ENCODE measurements at places on chromosomes 1 and 21.

DNA sequence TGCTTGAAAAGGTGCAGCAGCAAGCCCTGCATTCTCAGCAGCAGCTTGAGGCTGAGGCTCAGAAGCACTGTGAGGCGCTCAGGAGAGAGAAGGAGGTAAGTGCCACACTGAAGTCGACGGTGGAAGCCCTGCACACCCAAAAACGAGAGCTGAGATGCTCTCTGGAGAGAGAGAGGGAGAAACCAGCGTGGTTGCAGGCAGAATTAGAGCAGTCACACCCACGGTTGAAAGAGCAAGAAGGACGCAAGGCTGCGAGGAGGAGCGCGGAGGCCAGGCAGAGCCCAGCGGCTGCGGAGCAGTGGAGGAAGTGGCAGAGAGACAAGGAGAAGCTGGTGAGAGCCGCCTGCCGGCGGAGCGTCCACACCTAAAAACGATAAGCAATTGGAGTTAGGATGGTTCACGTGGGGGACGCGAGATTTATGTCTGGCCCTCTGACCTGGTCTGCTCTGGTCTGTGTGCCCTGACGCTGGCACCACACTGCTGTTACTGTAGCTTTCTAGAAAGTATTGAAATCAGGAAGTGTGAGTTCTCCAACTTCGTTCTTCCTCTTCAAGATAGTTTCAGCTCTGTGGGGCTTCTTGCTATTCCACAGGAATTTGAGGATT, 26.7 kb upstream of the DIP2A start:
- DNase-seq: no peak

DNA sequence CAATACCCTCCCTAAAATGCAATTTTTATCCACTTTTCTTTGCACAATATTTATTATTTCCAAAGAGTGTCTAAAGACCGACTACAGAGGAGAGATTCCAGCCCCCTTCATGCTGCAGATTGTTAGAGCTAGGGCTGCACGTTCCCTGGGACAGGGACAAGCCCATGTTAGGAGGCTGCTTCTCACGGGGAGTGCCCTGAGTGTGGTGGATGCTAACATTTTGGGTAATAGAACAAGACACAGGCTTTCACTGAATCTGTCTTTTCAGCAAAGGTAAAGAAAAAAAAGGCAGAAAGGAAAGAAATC, 125.4 kb downstream of the RIPK4 start:
- DNase-seq: no peak

GRCh38 chr1:63442141-63442475, 74.7 kb downstream of the ALG6 start:
- DNase-seq: no peak

DNA sequence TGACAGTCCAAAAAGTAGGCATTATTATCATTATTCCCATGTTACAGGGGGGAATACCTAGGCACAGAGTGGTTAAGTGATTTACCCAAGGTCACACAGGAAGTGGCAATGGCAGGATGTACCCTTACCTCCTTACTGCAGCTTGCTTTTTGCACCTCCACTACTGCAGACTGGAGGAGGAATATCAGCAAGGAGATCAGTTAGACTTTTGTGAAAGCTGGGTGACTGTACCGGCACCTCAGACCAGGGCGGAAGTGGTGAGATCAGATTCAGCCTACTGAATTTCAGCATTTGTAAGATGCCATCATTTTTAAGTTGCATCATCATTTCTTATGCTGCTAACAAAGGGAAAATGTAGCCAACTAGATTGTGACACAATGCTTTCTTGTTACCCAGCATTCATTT, 4.5 kb downstream of the ADARB1 start:
- DNase-seq: peak; percentile 65

DNA sequence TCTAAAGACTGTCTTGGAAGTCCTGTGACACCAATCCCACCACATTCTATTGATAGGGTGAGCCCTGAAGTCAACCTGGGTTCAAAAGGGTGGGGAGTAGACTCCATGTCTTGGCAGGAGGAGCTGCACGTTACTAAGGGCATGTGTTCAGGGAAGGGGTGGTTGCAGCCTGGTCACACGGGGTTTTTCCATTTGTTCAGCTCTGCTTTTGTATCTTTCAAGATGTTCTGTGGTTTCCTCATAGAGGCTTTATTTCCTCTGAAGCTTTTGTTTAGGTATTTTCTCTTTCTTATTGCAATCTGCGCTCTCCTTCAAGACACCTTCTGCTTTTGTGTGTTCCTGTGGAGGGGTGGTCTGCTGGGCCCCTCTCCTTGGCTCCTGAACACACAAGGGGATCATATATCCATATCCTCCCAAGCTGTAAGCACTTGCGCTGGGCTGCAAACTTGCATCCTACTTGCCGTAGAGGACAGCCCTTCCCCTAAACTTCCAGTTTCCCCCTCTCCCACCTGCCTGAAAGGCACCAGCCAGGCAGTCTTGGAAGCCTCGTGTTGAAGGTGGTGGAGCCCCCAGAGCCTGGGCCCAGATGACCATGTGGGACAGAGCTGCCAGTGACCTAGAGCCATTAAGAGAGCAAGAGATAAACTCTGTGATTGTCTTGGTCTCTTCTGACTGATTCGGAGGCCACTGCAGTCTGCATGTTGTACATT, 62.5 kb upstream of the TRAPPC10 start:
- DNase-seq: no peak

- no peak for DNase-seq
Measured at GRCh38 chr21:38476385-38476784, 21.9 kb downstream of the ERG start.

DNA sequence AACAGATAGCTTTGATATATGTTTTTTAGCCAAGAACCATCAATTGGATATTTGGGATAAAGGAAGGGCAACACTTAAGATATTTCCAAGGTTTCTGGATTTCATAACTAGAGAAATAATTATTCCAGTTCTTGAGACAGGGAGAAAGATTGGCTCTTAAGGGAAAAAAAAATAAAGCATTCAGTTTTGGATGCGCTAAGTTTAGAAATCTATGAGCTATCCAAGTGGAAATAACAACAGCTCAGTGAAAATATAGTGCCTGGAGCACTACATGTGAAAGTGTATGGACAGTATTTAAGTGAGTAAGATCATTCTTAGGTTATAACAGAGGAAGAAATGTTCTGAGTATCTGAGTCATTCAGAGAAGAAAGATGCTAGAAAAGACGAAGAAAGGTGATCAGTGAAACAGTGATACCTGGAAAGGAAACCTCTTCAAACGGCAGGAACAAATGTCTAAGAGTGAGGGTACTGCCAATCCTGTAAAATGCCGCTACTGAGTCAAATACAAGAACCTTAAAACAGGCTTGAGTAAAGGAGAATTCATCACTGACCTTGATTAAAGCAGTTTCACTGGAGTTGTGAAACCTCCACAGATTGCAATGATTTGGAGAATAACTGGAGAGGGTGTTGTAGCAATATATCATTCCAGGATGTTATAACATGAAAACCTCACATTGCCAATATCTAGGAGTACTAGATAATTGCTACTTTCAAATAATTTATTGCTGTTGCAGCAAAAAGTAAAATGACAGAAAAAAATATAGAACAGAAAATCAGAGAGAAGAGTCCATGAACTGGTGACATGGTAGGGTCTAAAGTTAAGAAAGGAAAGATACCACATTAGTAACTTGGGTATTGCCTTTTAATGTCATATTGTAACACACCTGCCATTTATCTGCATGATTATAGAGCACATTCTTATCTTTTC, 482.1 kb upstream of the RGS18 start:
- no peak for DNase-seq

GRCh38 chr1:158818560-158818959, 12.6 kb upstream of the MNDA start:
- DNase-seq: no peak

- peak; percentile 63 for DNase-seq
Measured at GRCh38 chr1:19462781-19463503, 22.4 kb downstream of the CAPZB start.

DNA sequence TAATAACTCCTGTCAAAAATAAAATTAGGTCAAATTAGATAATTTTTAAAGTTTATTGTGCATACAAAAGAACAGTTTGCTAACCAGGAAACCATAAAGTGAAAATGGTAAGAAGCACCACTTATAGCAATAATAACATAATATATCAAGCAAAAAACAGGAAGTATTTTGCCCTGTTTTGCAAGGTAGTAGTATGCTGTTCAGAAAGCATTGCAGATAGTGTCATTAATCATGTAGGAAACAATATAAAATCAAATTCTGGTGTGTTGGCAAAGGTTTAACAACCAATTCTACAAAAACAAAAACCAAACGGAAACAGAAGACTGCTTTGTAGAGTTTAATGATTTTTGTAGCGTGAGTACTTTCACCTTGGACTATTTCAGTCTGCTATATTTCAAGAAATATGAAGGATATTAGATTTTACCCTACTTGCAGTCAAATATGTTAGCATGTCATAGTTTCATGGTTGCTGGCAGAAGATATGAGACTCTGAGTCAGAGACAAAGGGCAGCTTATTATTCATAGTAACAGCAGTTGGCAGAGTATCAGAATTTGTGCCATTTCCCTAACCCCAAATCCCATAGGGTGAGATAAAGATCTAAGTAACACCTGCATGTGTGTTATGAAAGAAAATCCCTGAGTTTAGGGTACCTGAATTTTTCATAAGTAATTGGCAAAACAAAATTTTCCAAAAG, 729.0 kb upstream of the BRINP3 start:
- DNase-seq: no peak

DNA sequence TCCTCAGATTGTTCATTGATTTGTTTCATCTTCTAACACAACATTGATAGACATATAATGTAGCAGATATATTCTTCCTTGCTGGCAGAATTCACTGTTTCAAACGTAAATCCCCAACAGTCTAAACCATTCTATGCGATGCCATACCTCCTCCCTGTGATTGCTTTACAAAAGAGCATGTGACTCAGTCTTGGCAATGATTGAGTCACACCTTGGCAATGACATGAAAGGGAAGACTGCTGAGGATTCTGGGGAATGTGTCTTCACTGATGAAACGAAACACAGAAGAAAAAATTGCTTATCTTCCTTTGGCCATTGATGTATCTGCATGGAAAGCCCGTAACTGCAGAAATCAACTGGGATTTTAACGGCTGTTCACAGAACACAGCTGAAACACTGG, 409.6 kb upstream of the ZRANB2 start:
- no peak for DNase-seq

DNA sequence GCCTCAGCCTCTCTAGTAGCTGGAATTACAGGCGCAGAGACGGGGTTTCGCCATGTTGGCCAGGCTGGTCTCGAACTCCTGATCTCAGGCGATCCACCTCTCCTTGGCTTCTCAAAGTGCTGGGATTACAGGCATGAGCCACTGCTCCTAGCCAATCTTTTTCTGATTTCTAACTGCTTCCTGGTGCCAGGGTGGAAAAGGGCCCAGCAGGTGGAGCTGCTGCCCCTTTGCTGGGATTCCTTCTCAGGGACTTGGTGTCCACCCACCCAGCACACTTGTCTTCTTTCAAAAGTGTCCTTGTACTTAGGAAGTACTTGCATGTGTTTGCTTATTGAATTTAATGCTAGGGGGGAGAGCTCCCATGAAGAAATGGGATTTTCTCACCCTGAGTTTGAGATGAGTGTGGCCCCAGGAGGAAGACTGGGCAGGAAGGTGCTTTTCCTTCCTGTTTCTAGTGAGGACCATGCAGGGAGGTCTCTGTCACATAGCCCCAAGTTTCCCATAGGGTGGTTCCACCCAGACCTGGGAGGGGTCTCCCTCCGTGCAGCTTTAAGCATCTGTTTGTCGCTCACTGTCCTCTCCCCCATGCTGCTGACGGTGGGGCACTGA, 14.2 kb downstream of the UTP11 start:
- DNase-seq: no peak

- DNase-seq: no peak
Measured at GRCh38 chr1:21298981-21299391, 8.7 kb upstream of the ECE1 start.

DNA sequence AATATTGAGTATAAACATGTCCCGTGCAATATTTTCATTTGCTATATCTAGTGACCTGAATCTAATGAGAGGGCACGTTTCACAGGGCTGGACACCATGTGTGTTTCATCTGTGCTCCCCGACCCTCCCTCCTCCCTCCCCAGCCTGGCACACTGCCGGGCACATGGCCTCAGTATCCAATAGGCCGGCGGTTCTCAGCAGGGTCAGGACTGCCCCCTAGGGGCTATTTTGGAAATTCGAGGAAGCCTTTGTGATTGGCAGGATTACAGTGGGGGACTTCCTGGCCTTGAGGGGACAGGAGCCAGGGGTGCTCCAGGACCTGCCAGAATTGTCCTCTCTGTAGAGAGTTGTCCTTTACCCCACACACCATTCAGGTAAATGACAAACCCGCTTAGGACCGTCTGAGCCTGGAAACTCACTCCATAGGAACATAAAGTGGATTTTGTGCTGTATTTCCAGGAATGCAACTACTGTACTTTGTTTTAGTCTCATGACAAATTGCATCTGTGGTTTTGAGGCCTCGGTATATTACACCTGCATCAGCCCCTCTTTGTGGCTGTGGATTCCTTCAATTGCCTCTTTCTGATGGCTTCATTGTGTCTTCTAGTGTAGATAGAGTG, 109.5 kb upstream of the SIM2 start:
- DNase-seq: no peak

DNA sequence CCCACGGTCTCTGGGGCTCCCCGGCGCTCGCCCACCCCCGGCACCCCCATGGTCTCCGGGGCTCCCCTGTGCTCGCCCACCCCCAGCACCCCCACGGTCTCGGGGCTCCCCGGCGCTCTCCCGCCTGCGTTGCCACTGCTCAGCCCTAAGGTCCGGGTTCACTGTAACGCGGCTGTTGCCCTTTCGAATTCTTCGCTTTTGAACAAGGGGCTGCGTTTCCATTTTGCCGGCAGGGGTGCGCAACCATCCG, 5.2 kb upstream of the FTCD start:
- no peak for DNase-seq

DNA sequence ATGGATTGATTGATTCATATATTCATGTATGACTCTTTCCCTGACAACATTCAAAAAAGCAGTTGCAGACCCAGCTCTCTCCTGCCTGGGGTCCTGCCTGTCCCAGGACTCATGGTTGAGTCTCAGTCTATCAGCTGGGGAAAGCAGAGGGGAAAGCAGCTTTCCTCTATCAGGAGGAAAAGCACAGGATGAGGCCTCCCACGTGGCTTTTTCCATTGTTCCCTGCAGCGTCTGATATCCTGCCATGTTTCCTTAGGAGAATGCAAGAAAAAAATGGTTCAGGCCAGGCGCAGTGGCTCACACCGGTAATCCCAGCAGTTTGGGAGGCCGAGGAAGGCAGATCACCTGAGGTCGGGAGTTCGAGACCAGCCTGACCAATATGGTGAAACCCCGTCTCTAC, 133.0 kb upstream of the VAMP3 start:
- no peak for DNase-seq
